ENCODE measurements at places on chromosomes 13 and 19.
A peak's percentile ranks its signal among the peaks of the same experiment; 100 is the strongest.

DNA sequence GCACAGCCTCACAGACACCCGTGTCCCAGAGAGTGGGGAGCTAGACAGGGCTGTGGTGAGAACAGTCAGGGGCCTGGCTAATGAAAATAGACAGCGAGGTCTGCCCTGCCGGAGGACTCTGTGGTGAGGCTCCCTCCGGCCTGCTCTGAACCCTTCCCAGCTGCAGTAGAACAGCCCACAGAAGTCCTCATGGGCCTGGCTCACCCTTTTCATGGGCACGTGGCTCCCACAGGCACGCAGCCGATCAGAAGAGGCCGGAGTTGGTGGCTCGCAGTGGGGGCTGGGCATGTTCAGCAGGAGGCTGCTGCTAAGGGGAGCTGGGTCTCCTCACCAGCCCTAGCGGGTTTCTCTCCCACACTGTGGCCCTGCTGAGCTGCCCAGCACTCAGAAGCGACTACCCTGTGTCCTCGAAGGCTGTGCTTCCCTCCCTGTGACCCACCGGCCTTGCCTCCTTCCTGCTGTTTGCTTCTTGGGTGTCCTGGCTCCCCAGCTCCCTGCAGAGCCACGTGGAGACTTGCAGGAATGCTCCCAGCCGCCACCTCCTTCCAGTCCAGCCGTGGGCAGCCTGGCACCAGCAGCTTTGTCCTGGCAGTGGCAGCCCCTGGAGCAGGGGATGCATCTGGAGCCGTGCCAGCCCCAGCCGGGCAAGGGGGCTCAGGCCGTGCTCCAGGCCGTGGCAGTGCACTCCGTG lies 138.7 kb downstream of the KDM4B start:
- DNase-seq: no peak

GRCh38 chr13:50893211-50893852 lies 16.3 kb upstream of the RNASEH2B start:
- peak; percentile 54 for DNase-seq

DNA sequence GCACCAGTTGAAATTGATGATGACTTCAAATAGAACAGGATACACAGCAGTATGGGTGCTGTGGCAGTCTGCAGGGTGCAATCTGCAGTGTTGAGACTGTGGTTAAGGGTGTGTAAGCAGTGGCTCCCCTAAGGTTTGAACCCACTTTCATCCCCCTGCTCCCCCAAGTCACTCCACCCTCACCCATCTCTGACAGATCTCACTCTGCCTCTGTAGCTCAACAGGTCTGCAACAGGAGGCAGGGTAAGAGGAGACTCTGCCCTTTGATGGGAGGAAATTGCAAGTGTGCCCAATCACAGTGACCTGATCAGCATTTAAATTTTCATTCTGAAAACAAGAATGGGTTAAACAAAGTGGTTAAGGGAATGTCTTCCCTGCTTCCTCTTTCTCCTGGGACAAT lies 92.4 kb downstream of the DCT start:
- no peak for DNase-seq

DNA sequence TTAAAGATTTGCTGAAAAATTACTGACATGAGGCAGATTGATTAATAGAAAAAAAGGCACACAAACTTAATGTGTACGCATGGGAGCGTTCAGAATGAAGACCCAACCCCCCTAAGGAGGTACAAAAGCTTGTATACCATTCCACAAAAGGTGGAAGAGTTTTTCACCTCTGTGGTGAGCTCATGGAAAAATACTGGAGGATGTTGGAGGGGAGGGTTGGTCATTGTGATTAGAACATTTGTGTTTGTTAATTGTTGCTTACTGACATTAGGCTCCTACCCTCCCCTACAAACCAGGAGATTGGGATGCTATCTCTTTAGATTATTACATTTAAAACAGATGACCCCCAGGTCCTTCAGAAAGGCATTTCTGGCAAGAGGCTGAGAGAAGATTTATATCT lies 1973.3 kb downstream of the OLFM4 start:
- DNase-seq: no peak

DNA sequence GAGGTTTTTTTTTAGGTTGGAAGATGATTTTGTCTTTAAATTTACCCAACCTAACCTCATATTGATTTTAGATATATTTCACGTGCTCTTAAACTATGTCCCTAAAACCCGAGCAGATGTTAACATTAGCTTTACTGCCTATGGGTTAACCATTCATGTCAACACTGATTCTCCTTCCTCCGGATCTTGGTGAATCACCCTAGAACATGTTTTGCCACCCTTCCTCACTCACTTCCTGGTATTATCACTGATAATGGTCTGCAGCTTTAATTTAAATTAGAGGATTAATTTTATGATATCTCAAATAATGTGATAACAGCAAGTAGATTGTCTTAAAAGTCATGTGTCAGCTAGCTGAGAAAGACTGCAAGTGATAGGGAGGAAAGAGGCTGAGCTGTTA lies 31.9 kb downstream of the HTR2A start:
- no peak for DNase-seq

GRCh38 chr13:27170516-27171243 lies 931 bp downstream of the USP12 start:
- peak; percentile 20 for DNase-seq

GRCh38 chr19:44113138-44113783 lies at the start of gene ZNF225:
Gene ZNF225, plus strand, starts transcription at chr19:44113399. Its CDS starts 2,429 bp downstream, at chr19:44115828.
- peak; percentile 99 for DNase-seq

DNA sequence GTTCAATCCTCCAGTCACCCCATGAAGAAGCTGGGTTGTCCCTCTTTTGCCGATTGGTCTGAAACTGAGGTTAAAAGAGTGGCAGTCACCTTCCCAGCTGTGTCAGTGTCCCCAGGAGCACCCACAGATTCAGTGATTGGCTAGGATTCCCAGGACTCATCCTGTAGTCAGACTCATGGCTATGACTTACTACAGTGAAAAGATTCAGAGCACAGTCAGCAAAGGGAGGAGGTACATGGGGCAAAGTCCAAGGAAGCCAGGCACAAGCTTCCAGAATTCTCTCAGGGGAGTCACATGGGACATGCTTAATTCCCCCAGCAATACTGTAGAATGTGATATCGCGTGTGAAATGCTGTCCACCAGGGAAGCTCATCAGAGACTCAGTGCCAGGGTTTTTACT lies 14.2 kb downstream of the ZNF473 start:
- DNase-seq: no peak

GRCh38 chr19:47714339-47714738 lies 1.1 kb downstream of the EHD2 start:
- no peak for DNase-seq

DNA sequence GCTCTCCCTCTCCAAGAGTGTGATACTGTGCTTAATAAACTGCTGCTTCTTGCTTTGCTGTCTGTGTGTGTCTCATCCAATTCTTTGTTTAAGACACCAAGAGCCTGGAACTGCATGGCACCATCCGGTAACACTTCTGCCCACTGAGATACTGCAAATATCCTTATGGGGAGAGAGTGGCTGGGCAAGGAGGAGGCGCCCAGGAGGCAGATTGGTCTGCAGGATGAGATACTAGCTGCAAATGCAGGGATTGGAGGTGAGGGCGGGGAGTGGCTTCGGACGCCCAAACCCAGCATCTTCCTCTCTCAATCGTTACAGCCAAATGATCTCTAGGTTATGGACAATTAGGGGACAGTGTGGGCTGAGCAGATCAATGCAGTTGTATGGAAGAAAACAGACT lies 1.7 kb upstream of the SIGLEC7 start:
- no peak for DNase-seq

DNA sequence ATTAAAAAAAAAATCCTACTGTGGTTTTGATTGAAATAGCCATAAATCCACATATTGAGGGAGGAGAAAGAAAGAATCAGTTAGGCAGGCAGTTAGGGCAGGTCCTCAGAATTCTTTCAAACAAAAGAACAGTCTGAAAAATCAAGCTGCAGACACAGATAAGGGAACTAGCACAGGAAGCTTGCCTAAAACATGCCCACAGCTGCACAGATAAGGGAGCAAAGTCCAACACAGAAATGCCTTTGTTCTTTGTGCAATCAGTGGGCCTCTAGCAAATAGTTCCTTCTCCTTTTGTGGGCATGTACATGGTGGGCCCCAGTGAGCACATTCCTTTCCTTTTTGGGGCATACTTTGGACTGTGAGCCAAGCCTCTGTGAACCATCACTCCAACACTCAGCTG lies 42.7 kb downstream of the UTP14C start:
- no peak for DNase-seq

DNA sequence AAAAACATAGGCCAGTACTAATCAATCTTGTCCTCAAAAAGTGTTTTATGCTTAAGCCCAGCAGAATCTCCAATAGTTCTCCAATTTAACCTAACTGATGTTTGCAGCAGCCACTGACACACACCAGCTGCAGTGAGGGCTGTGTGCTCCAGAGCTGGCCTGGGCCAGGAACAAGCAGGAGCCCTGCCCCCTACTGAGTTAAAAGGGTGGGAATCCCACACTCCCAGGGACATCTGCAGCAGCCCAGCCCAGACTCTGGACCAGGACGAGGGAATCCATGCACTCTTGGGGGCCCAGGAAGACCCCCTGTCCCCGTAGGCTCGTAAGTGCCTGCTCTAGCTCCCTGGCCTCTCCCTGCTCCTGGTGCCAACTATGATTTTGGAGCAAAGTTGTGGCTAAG lies 91.5 kb upstream of the ATXN8OS start:
- no peak for DNase-seq

DNA sequence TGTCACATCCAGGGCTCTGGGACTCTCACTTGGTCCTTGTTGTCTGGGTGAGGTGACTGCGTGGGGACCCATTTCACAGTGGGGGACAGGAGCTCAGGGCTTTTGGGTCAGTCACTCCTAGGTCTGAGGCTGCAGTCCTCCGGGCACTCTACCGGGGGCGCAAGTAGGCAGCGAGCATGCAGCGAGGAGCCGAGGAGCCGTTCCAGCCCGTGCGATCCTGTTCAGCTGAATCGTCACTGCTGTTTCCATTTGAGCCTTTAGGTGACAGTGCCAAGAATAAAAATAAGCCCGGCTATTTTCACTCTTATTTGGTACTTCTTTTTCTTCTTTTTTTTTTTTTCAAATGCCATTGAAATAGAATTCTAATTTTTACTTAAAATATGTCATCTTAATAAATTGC lies 126.5 kb downstream of the ZNF536 start:
- DNase-seq: no peak

DNA sequence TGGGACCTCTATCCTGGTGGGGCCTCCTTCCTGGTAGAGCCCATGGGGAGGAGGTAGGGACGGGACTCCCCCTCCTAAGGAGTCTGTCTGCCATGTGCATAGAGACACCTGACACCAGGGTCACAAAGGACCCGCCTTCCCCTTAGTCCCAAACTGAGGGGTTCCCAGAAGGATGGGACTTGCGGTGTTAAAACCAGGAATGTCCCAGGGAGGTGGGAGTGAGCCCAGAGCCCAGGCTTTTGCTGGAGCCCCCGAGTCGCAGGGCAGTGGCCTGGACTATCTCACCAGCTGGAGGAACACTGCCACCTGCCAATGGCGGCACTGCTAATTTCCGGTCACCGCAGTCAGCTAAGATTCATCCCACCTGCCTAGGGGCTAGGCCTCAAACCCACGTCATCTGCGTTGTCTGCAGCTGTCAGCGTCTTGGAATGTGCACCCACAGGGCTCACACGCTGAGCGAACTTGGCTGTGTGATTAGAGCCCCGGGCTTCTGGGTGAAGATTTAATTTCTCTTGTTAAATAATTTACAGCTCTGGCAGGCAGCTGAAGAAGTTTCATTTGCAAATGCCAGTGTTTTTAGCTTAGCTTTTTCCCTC lies 31.9 kb upstream of the ATP11A start:
- peak; percentile 69 for DNase-seq

GRCh38 chr19:28377077-28377476 lies 835.9 kb downstream of the UQCRFS1 start:
- no peak for DNase-seq

DNA sequence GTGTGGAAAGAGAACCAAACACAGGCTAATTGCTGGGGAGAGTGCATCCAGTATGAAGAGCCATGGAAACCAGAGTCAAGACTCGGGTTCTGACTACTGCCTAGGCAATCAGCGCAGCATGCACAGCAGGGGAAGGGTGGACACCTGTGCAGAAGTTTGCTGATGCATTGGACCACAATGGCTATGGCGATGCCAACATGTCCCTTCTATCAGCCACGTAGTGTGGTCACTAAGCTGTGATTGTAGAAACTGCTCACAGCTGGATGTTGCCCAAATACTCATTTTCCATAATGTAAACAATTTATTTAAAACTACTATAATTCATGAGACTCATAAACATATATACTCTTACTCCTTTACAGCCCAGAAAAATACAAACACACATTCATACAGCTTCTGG lies 1718.2 kb downstream of the EFNB2 start:
- DNase-seq: no peak

GRCh38 chr19:49453757-49454240 lies 774 bp downstream of the ALDH16A1 start:
- no peak for DNase-seq

DNA sequence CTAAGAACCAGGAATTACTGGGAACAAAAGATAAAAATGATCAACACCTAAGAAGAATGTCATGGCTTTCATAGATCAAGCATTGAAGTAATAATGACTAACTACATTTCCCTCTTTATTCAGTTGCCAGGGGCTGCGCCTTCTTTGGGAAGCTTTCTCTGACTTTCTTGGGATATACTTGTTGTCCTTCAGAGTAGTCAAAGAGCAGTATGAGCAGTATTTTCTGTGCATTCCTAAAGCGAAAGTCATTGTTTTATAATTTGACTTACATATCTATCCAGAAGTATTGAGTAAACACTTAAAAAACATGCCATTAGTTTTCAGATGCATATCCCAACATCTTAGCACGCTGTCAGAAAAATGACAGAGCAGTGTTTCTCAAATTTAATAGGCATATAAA lies 2412.4 kb downstream of the PCDH9 start:
- peak; percentile 46 for DNase-seq

GRCh38 chr13:60427285-60427684 lies 30.3 kb downstream of the TDRD3 start:
- DNase-seq: no peak

- DNase-seq: no peak
Observed at GRCh38 chr13:63700350-63700749, 2284.7 kb upstream of the PCDH20 start.

GRCh38 chr19:35223862-35224505 lies 4.6 kb downstream of the FAM187B start:
- DNase-seq: no peak

DNA sequence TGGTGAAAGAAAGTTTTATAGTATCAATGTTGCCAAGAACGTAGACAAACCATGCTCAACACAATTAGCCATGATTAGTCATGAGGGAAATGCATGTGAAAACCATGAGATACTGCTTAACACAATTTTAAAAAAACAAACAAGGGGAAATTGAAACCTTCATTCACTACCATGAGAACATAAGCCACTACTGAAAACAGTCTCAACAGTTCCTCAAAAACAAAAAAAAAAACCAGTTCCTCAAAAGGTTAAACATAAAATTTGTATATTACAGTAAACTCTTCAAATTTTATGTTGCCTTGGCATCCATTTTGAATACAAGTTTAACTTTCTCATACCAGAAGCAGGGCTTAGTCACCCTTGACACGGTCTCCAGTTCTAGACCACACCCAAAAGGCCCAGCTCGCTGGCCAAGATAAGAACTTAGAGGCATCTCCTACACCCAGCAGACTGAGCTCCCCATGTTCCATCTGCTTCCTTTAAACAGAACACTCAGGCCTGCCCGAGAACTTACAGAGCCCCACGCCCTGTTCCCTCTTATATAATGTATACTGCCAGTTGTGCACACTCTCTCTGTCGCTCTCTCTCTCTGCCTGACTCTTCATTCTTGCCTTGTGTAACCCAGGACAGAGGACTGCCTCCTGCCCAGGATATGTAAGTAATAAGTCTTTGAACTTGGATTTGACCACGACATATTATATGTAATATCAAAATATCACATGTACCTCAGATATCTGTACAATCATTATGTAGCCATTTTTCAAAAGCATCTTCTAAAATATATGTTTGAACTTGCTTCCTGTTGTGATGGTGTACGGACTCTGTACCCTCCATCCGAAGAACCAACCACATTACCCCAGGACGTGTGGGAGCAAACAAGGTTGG lies 67.4 kb downstream of the STK24 start:
- DNase-seq: peak; percentile 85
